ENCODE measurements at places on chromosomes 2 and 18.

- DNase-seq: peak; percentile 78
Measured at GRCh38 chr2:85266146-85267041, 61.4 kb downstream of the TGOLN2 start.

DNA sequence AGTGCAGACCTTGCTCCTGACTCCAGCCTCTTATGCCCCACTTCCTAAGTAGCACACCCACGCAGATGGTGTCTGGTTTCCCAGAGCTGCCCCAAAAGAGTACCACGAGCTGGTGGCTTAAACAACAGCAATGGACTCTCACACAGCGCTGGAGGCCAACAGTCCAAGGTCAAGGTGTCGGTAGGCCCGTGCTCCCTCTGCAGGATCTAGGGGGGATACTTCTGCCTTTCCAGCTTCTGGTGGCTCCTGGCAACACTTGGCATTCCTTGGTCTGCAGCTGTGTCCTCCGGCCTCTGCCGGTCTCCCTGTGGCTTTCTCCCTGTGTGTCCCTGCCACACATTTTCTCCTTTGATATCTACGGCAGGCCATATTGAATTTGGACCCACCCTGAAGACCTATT, 99.0 kb downstream of the TSHZ1 start:
- no peak for DNase-seq

DNA sequence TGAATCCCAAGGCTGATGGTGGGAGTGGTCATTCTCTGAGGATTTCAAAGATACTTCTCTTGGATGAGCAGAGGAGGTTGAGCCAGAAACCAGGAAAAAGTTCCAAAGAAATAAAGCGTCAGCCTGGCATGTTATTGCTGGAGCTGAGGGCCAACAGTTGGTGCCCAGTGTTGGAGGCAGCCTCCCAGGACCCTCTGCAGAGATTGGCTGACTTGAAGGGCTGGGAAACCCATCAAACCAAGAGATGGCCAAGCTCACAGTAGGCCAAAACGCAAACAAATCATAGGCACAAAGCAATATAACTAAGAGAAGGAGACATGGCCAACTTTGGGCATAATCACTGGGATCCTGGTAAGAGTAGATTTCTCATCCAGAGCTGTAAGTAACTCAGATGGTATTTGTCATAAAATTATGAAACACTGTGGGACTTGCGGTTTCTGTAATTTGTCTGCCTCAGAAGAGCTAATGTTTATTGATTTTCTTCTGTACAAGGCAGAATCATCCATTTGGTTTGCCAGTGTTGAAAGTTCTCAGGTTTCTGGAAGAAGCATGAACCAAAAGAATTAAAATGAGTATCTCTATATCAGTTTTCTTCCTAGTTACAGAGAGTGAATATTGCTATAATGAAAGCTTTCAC, 108.3 kb downstream of the ATL2 start:
- peak; percentile 56 for DNase-seq

DNA sequence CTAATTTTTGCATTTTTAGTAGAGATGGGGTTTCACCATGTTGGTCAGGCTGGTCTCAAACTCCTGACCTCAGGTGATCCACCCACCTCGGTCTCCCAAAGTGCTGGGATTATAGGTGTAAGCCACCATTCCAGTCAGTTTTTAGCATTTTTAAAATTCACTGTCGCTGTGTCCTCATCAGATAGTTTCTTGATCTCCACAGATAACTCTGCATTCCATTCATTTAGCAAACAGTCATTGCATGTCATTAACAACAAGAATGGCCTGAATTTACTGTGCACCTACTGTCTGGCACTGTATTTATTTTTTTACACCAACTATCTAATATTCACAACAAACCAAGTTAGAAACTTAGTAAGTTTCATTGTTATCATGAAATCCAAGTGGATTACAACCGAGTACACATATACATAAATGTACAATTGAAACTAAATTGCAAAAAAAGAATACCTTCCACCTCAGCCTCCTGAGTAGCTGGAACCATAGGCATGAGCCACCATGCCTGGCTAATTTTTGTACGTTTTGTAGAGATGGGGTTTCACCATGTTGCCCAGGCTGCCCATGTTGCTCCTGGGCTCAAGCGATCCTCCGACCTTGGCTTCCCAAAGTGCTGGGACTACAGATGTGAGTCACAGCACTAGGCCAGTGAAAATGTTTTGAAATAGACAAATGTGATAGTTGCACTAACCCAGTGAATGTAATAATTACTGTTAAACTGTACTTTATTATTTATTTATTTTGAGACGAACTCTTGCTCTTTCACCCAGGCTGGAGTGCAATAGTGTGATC, 4.3 kb downstream of the MCEE start:
- DNase-seq: no peak

GRCh38 chr2:215879977-215880940, 133.1 kb downstream of the MREG start:
- DNase-seq: no peak

GRCh38 chr2:50547521-50547920, 484.4 kb downstream of the NRXN1 start:
- DNase-seq: no peak

- DNase-seq: no peak
Measured at GRCh38 chr2:143526498-143526897, 397.3 kb downstream of the ARHGAP15 start.

DNA sequence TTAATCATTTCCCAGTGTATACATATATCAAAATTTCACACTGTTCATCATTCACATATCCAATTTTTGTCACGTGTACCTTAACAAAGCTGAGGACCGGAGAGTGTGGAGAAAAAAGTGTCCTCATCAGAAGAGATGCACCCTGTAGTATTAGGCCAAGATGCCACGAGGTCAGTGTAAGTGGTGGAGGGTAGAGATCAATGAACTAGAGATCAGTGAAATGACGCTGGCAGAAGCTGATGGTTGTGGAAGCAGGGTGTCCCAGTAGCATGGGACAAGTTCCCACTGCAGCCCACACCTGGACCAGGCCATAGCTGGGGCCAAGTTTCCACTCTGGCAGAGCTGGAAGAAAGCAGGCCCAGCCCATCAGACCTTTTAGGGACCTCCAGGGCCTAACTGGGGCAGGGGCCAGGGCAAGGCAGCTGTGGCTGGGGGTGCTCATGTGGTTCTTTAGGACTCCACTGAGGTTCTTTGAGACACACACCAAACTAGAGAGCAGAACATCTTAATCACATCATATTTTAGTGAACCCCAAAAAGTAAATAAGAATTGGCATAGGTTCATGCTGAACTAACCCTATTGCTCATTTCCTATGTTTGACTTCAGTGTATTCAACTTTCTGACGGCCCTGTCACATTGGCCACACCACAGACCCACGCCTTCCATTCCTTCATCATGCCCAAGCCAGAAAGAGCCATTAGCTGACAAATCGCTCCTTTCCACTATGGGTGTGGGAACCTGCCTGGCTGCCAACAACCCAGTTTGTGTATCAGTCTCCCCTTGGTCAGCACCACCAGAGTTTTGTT, 21.6 kb upstream of the GPR55 start:
- no peak for DNase-seq

- DNase-seq: peak; percentile 61
Measured at GRCh38 chr2:62306751-62307468, 111.0 kb downstream of the B3GNT2 start.

- DNase-seq: no peak
Measured at GRCh38 chr18:2050702-2051201, 520.6 kb downstream of the METTL4 start.

- DNase-seq: no peak
Measured at GRCh38 chr2:164368896-164369295, 252.4 kb downstream of the GRB14 start.
